ENCODE measurements at places on chromosomes 12 and 14. TPM values are rescaled to one million over a fixed set of nuclear protein-coding genes. Genes with fewer than 3 reads are reported as not detected.

GRCh38 chr14:99677231-99678140, 6.6 kb upstream of the CYP46A1 start:
- DNase-seq, result no peak

DNA sequence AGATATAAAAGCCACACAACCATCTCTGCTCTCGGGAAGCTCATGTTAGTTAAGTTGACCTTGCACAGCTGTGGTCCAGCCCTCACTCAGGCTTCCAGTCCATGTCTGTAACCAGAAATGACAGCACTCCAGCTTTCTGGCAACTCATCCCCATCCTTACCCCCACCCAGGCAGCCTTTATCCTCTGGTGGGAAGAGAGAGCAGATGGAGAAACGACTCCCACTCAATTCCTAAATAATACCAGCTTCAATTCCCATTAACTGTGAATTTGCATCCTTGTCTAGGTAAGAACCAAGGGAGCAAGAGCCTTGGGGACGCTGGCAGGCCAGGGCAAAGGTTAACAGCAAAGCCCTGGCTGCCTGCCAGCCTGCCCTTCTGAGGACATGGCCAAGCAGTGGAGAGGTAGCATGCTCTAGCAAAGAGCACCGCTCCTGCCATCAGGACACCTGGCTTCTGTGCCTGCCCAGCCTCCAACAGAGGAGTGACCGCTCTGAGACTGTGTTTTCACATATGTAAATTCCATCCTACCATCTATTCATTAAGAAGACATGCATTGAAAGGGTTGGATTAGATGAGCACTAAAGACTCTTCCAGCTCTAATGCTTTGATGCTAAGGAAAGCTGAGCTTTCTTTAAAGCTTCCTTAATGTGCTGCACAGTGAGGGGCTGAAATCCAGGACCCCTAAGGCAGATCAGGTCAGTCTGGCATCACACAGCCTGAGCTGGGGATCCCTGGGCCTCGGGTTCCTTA, 236.1 kb downstream of the GRIN2B start:
- no peak for DNase-seq

- DNase-seq, result no peak
Measured at GRCh38 chr14:64554556-64554955, 4.8 kb downstream of the PPP1R36 start.

- no peak for DNase-seq
Measured at GRCh38 chr12:79453820-79454219, 236.9 kb downstream of the PAWR start.

COL2A1 gene
- not detected for total RNA-seq
